NCI-H1417 treated with DMSO at 0.1 percent for 48 hours (cell line): ENCODE measurements at places on chromosomes 11 and 22.

- no peak for DNase-seq
Observed at GRCh38 chr22:36562261-36562835, 33.4 kb upstream of the EIF3D start.

DNA sequence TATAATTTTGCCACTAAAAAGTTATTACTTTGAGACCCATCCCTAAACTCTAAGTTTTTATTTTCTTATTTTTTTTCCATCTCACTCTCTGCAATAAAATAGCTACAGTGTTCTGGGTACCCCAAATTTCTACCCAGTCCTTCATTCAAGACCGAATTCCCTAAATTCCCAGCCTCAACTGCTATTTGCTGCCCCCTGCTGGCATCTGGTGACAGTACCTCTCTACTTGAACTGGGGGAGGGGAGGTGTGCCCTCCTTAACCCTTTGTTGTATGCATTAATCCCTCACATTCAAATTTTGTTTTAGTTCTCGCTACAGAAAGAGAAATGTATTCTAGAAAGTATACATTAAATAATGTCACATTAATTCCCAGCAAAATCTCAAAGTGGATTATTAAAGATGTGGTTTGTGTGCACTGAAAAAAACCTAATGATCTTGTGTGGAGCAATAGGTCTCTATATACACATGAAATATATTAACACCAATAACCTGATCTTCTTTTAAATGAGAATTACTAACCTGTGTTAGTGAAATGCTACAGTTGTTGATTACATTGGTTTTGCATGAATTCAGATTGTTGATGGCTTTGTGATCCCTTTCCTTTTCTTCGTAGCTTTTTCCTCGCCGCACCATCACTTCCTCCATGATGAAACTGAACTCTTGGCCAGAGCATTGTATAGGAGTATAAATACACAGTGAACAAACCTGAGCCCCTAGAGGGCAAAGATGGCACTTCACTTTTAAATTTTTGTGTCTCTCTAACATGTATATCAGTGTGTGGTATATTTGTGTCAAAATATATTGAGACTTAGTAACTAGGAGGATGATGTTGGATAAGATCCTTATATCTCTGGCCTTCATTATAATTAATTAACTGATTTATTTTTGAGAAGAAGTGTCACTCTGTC lies 590.0 kb downstream of the METTL15 start:
- no peak for DNase-seq

DNA sequence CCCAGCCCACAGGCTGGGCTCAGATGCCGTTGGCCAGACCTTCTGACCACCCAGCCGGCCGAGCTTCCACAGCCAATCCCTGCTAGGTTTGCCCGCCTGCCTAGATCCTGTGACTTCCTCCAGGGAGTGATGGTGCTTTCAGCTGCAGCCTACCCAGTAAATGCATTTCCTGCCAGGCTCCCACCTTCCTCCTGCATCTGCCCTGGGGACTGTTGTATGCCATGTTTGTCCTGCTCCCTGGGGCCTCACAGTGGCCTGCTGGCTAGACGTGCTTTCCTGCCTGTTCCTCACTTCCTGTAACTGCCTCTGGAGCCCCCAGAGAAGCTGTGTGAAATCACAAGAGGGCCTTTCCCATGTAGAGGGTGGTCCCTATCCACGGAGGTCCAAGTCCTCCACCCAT lies 86.2 kb downstream of the GALNT18 start:
- no peak for DNase-seq

DNA sequence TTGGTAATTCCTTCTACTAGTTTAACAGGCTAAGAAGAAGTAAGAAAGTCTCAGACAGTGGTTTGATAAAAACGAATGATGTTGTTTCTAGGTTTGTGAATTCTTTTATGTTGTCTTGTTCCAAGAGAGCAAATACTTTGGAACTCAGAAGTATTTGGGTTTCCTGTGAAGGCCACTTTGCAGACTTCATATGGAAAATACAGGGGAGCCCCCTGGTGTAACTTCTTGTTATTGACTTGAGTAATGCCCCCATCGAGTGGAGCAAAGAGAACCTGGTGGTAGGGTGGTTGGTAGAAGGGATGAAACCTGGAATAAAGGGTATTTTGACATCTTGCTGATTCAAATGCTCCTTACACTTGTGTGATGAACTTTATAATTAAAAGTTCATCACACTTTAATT lies 40.0 kb upstream of the PTH start:
- no peak for DNase-seq

DNA sequence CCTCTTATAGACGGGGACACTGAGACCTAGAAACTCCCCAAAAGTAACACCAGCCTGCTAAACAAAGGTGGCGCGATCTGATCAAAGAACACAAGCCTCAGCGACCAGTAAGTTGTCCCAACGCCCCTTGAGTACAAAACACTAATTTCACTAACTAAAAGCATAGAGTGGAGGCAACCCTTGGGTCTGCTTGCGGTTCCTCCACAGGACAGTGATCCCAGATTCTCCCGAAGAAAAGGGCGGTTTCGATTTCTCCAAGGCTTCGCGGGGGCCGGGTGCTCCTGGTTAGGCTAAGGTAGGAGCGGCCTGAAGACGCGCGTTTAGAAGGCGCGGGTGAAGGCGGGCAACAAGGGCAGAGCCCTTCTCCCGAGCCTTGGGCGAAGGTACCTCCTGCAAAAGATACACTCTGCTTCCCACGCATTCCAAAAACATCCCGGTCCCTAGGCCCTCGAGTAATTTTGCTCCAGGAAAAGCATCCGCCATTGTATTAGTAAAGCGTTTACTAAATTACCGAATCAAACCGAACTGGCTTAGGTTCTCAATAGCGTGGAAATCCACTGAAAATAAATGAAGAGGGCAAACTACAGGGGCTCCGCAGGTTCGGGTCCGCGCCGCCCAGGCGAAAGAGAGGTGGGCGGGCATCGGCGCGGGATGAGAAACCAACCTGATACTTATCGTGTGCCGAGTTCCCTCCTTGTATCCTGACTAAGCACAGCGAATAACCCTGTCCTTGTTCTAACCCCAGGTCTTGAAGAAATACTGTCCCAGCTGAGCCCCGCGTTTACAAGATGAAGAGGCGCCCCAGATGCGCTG lies 2.0 kb downstream of the WT1 start:
- no peak for DNase-seq
